DMS 273 treated with DMSO at 0.1 percent for 48 hours (cell line): ENCODE measurements at places on chromosomes 5 and 9.

DNA sequence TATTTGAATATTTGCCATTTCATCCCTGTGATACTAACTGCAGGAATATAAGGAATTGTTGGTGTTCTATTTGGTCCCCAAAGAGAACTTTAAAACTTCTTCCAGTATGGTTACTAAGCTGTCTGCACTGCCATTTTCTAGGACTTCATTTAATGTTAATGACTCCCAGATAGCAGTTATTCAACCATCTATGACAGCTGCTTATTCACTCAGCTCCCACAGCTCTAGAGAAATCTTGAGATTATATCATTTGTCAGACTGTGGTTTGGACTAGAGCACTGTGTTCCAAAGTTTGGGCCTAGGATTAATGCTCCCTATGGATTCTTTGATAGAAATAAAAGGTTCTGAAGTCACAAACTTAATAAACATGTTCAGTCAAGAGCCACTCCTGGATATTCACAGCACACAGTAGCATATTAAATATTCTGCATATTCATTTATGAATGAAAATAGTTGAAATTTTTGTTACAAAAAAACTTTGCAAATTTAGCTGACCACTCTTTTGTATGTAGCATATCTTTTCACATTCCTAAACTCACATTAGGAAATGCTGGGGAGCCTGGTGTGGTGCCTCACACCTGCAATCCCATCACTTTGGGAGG is 173.7 kb downstream of the NFIB start:
- DNase-seq = no peak

- DNase-seq = no peak
These were observed 95.1 kb downstream of the MEF2C start for GRCh38 chr5:88787856-88788255.

DNA sequence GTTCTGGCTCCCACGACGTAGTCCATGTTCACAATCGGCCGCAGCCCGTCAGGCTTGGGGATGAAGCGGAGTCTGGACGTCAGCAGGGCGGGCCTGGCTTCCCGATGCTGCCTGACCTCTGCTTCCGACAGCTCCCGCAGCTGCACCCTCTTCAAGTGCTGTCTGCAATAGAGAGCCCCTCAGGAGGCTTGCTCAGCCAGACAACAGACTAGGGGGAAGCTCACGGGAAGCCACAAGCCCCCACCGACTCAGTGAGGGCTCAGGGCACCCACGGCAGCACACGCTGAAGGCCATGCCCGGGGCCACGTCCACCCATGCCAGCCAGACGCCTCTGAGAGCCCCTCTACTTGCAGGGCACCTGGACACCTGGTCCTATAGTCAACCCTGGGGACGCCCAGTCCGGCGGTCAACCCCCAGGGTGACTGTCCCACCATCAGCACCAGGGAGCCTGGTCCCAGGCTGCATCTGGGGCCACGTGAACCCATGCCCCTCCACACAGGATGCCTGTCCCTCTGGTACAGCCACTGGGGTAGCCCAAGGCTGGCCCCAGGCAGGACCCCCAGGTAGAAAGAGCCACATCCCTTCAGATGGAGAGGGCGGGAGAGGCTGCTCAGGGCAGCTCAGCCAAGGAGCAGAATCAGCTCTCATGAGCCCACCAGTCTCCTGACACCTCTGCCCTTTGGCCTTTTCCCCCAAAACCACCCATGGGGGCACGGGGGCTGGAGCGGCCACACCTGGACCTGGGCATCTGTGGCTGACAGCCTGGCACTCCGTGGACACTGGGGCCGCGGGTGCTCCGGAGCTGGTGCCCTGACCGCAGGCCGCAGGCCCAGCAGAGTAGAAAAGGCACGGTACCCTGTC is 14.5 kb downstream of the TERT start:
- DNase-seq = no peak

DNA sequence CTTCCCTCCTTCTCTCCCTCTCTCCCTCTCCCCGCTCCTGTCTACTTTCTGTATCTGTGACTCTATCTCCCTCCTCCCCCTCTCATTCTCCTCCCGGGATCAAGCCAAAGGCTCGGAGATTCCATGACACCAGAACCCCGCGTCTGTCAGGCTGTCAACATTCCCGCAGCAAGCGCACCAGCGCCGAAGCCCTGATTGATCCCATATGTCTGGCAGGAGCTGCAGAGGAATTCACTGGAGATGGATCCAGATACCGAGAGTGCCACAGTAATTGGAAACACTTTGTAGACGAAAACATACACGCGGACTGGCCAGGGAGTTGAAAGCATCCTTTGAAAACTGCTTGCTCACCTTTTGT is 300 bp upstream of the SVEP1 start:
- no peak for DNase-seq

- DNase-seq = no peak
These were observed 26.6 kb downstream of the MYO10 start for GRCh38 chr5:16909464-16909863.

- no peak for DNase-seq
These were observed 182.4 kb upstream of the OTULINL start for GRCh38 chr5:14399054-14399692.

GRCh38 chr9:134339183-134339806 is 13.0 kb downstream of the RXRA start:
- no peak for DNase-seq

DNA sequence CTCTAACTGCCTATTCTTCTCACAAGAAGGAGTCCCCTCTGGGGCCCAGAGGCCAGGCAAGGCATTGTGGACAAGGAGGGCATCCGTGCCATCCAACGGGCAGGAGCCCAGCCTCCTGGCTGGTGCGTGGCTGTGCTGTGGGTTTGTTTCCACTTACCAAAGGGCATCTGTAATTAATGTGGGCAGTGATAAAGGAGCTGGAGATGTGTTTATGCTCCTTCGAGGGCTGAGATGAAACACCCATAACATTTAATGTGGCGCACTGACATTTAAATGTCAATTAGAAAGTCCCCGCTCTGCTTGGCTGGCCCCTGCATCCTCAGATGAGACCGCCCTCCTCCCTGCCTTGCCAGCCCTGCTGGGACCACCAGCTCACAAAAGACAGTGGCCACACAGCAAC is 57.1 kb downstream of the KCNIP1 start:
- DNase-seq = no peak
